ENCODE measurements at places on chromosomes 4 and X. TPM values are rescaled to one million over a fixed set of nuclear protein-coding genes. Genes with fewer than 3 reads are reported as not detected.

GRCh38 chr4:2991243-2991642 lies 27.9 kb downstream of the GRK4 start:
- no peaks in the 10 kb centered on the region for H3K27me3 ChIP-seq
- no peak overlapping the region for H3K27ac ChIP-seq
- no peak for DNase-seq
- no peaks in the 10 kb centered on the region for H3K36me3 ChIP-seq
- H3K4me3 ChIP-seq = no peak overlapping the region

DNA sequence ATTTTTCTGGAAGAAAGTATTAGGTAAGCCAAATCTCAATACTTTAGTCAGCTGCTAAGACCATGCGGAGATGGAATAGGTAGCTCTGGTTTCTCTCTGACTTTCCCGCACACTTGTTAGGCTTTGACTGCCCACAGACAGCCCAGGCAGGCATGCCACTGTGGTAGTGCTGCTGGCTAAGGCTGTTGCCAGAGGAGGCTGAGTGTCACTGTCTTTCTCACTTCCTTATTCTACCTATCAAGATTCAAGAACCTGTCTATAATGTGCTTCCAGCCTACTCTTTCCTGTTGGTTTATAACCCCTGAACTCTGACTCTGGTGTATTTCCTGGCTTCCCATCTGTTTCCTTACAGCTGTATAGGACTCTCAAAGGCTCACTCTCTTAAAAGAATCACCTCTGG lies 81.8 kb upstream of the TRPC5 start:
- no peak for DNase-seq
- H3K4me1 ChIP-seq = no peaks in the 10 kb centered on the region

GRCh38 chrX:86579777-86580176 lies 431.5 kb downstream of the DACH2 start:
- no peak overlapping the region for H3K4me3 ChIP-seq
- H3K36me3 ChIP-seq = no peaks in the 10 kb centered on the region
- H3K27ac ChIP-seq = no peak overlapping the region
- H3K27me3 ChIP-seq = no peaks in the 10 kb centered on the region

DNA sequence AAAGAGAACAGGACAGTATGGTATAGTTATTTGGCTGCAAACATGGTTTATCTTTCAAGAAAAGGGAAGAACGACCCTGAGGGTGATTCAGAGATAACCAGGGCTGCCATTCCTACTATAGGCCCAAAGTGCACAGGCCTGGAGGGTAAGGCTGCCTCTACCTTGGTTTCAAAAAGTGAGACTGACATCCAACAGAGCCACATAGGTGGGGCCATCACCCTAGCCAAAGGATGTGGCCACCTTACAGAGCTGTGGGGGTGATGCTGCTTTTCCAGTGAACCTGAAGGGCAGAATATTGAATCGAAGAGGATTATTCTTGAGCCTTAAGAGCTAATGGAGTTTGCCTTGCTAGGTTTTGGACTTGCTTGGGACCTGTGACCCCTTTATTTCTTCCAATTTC lies 15.7 kb downstream of the SH2D1A start:
- DNase-seq = no peak
- no peaks in the 10 kb centered on the region for H3K27me3 ChIP-seq
- H3K4me1 ChIP-seq = no peaks in the 10 kb centered on the region
- no peak overlapping the region for H3K27ac ChIP-seq
- H3K36me3 ChIP-seq = no peaks in the 10 kb centered on the region
- no peak overlapping the region for H3K4me3 ChIP-seq

NUDT10 gene
- total RNA-seq = 8.0 TPM

FAT4 gene
- total RNA-seq = 60.0 TPM

Measured in sigmoid colon (tissue), 7 donors.